ENCODE measurements at places on chromosomes 4 and X.
A peak's percentile ranks its signal among the peaks of the same experiment; 100 is the strongest.

DNA sequence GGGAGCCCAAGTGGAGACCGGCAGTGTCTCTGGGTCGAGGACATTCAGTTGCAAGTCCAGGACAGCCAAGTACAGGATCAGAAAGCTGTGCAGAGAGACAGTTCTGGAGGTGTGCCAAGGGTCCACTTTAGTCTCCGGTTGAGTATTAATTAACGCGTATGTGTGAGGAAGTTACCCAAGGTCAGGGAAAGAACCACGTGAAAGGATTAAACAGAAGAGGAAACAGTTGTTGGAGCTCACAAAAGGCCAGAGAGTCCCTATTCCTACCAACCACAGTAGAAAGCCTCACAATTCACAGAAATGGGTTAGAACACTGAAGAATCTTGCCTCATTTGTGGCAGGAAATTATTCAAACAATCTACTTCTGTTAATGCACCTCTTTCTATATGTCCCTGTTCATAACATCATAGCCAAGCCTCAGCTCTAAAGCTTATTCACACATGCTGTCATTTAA is 17.9 kb upstream of the NSUN7 start:
- DNase-seq, result no peak

DNA sequence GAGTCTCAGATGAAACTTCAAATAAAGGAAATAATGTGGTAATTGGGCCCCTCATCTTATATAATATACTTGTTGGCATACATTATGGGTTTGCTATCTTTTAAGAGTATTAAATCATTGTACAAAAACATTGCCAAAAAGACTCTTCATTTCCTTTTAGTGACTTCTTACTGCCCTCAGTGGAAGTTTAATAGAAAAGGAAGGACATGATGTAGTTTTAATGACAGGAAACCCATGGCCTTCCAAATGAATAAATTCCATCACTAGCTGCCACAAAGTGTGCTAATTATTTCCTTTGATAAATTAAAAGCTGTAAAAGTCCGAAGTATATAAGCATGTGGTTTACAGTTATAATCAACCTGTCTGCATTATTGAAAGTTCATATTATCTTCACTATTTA is 350.9 kb upstream of the HAND2 start:
- no peak for DNase-seq

DNA sequence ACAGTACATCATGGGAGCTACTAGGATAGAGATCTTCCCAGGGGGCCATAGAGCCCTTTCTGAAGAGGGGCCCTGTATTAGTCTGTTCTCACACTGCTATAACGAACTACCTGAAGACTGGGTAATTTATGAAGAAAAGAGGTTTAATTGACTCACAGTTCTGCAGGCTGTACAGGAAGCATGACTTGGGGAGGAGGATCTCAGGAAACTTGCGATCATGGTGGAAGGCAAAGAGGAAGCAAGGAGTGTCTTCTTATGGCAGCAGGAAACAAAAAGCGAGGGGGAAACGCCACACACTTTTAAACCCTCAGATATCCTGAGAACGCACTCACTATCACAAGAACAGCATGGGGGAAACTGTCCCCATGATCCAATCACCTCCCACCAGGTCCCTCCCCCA is 4.2 kb upstream of the SLC9A6 start:
- no peak for DNase-seq

- no peak for DNase-seq
These were observed 640.3 kb downstream of the TRIML1 start for GRCh38 chr4:188779581-188779980.

DNA sequence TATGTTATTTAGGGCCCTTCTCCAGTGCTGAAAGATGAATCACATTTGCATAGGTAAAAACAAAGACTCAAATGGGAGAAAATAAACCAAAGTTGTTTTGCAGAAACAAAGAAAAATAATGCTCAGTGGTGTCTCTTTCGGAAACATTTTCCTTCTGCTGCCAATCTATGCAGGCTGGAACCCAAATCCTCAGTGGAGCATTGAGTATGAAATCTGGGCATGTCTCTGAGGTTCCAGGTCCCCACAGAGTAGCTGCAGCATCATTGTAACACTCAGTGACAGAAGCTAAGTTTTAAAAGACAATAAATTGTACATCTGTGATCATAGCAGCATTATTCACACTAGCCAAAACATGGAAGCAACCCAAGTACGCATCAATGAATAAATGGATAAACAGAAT is 303.6 kb downstream of the FBXW7 start:
- no peak for DNase-seq

- no peak for DNase-seq
These were observed 85.2 kb downstream of the PLAC1 start for GRCh38 chrX:134572816-134573682.

DNA sequence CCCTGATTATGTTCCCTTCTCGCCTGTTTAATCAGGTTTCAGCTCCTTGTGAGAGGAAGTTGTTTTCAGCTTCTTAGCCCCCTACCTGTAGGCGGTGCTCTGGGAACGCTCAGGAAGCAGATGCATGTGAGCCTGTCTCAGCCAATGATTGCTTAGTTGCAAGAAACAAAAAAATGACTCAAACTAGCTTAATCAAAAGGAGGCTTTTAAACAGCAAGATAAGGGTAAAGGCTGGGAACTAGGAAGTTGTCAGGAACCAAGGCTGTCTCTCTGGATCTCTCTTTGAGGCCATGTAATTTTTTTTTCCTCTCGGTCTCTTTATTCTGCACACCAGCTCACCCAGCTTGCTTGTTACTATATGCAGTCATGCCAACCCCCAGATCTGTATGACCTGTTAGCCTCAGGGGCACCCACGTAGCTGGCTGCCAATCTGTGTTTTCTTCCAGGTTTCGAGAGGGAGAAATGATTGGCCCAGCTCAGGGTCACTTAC is 109.1 kb downstream of the PTTG2 start:
- DNase-seq, result no peak

DNA sequence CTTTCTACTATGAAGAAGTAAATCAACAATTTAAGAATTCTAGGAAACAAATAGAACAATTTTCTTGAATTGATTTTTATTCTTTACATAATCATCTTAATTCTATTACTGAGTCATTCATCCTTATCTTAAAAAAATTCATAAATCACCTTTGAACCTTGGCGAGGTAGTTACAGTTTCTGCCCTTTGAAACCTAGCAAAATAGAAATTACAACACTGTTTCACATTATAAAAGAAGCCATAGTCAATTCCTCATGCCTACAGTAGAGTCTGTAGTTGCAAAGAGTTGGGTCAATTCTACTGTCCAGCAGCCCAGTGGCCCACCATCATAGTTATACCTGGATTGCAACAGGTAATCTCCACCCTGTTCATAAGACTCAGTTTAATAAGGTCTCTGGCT is 7.3 kb downstream of the SMIM31 start:
- no peak for DNase-seq

DNA sequence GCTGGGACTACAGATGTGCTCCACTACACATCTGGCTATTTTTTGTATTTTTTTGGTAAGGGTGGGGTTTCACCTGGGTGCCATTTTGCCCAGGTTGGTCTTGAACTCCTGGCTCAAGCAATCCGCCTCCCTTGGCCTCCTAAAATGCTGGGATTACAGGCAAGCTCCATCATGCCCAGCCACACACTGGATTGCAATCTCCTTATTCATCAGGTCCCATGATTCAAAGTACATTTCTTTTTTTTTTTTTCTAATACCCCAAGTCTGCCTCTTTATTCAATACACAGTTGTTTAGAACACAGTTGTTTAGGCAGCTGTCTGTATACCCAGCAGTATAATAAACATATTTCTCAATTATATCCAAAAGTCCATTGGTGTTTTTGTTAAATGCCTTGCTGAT is 130.3 kb upstream of the ARSJ start:
- no peak for DNase-seq

- DNase-seq, result no peak
These were observed 334.9 kb upstream of the GATB start for GRCh38 chr4:152095701-152096070.

DNA sequence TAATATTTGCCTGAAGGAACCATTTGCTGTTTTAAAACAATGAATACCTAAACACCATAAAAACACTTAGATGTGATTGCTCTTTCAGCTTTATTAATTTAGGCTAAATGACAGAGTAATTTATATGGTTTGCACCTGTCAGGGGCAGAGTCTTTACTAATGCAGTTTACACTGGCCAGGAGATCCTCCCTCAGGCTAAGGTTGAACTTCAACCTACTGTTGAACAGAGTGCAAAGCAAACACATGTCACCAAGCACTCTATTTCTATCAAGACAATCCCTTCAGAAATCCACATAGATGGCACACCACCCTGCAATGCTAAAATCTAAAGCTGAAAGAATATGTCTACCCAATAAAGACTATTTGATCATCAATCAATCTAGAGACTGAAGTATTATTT is 147.3 kb downstream of the KLHL13 start:
- DNase-seq, result no peak

DNA sequence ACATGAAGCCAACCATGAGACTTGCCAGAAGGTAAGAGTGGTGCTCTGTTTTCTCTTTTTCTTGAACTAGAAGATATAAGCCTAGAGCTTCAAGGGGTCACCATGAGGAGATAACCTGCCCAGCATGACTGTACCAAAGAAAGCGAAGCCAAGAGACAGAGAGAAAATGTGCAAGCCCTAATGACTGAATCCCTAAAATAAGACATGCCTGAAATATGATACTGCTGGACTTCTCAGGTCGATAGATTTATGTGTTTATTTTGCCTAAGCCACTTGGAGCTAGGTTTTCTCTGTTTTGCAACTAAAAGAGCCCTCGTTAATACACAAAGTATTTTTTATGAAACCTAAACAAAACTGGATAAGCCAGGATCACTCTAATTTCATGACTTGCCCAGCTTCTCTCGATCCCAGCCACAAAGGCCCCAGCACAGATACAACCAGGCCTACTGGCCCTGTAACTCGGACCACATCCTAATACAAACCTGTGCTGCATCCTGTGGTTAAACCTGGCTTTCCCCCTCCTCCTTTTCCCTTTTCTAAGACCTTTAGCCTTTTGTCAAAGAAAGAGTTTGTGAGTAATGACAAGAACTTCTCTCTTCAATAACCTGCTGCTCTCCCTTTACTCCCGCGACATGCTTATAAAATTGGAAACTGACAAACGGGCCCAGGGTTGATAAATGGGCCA is 185.8 kb downstream of the APBB2 start:
- DNase-seq, result no peak

GRCh38 chrX:54288277-54288676 is 69.6 kb downstream of the WNK3 start:
- DNase-seq, result no peak

GRCh38 chrX:3738509-3738908 is 25.1 kb upstream of the PRKX start:
- DNase-seq, result no peak

GRCh38 chr4:113673450-113673849 is 88.1 kb downstream of the CAMK2D start:
- DNase-seq, result no peak

DNA sequence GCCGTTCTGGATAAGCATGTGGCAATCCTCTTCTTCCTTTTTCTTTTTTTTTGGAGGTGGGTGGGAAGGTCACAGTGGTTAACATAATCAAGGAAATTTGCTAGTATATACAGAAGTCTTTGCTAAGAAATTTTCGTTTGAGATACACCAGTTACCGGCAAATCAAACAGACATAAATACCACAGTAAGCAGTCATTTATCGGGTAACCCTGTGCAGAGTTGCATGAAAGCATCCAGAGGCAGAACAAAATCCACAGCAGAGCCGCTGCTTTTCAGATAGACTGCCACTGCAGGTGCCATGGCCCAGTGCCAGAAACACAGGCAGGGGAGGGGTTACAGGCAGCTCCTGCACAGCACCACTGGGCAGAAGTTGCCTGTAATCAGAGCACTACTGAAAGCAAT is 179.1 kb upstream of the MAB21L2 start:
- peak; percentile 14 for DNase-seq

DNA sequence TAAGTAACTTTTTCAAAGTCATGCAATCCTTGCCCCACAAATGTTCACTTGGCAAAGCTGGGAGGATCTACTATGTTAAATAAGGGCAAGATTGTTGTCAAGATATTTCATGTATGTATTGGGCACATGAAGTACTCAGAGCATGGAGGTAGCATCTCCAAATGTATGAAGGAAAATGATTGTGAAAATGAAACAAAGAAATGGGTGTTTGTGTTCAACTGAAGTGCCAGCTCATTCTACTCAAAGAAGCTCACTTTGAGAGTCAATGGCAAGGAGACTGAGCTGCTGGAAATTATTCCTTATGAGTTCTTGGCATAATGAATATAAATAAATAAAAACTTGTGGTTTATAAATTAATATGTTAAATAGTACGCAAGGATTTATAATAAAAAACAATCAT is 124.5 kb upstream of the ARSJ start:
- DNase-seq, result no peak

GRCh38 chr4:4614925-4615678 is 73.3 kb upstream of the STX18 start:
- no peak for DNase-seq

DNA sequence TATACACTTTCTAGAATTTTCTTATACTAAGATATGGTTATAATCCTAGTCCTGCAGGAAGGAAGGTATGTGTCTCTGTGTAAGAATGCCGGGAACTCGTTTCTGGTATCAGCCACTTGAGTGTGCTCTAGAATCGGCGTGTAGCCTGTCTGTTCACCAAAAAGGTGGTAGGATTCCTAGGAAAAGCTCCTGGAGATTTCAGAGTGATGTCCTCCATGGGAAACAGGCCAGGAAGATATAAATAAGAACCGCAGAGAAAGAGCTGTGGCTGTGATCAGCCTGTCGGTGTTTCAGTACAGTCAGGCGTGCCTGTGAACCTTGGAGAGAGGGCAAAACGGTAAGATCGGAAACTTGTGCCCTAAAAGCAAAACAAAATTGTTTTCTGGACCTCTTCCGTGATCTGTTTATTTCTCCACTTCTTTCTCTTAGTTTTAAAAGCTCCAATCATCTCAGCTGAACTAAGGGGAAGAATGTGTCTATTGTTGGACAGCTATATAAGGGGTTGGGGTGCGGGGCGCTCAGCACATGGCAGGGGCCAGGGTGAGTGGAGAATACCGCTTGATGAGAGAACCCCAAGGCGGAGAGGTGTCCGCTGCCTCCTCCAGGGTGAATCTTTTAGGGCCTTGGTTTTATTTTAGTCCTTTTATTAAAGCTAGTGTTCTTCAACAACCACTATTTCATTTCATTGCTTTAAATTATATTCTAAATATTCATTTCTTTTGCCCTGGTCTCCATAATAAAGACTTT is 303.8 kb upstream of the TENM3 start:
- DNase-seq, result no peak

DNA sequence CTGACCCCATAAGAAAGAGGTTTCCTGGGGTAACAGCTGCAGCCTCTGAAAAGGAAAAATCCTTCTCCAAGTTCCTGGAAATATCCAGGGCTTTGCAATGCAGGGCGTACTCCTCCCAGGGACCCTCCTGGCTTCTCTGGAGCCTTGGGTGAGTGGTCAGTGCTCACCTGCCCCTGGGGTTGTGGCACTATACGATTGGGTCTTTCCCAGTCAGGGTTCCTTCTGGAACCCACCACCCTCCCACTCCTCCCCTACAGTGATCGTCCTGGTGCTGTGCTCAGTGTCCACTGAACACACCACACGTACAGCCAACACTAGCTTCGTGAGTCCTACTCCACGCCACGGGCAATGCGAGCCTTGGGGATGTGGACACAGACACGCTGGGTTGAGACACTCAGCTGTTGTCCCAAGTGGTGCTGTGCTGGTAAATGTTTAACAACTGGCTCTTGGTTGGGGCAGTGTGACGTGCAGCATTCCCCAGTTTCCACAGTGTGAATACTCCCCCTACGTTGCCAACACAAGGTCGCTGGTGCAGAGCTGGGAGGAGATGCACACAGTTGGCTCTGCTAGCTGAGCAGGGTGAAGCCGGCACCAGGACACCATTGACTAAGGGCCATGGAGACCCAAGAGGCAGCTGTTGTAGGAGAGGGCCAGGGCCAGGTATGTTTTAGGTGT is 65.4 kb downstream of the HTRA3 start:
- no peak for DNase-seq

All from left renal pelvis (tissue), 4 donors.